Activated CD8-positive, alpha-beta memory T cell treated with anti-CD3 and anti-CD28 coated beads for 1 hour (primary cell): ENCODE measurements at places on chromosomes 4 and X.

GRCh38 chr4:186104890-186105646 is 564 bp downstream of the FAM149A start:
- no peak for DNase-seq

DNA sequence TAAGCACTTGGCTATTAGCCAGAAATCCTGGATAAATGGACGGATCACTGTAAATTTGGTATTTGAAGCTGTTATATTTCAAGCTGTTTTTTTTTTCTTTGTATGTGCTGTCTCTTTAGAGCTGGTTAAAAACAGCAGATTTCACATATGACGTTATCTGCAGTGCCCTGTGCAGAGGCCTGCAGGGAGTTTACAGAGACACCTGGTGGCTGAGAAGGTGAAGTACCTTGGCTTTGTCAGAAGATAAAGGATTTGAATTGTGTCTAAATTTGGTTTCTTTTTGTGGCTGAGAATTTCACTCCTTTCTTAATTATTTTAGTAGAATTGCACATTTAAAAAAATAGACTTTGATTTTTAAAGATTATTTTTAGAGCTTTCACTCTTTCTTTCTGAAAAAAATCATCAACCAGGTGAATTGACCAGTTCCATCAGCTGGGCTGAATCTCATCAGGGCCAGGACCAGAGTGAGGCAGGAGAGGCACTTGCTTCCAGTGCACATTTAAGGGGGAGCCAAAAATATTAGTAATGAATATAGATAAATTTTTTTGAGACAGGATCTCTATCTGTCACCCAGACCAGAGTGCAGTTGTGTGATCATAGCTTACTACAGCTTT is 9.6 kb upstream of the CHRNA9 start:
- no peak for DNase-seq

DNA sequence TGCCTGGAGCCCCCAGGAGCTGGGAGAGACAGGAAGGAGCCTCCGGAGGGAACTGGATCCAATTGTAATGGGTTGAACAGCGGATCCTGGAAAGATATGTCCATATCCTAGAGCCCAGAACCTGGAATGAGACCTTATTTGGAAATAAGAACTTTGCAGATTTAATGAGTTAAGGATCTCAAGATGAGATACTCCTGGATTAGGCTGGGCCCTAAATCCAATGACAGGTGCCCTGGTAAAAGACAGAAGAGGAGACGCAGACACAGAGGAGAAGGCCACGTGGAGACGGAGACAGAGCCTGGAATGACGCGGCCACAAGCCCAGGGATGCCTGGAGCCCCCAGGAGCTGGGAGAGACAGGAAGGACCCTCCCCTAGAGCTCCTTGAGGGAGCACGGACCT is 34.1 kb downstream of the P2RY8 start:
- DNase-seq, result no peak

- no peak for DNase-seq
Observed at GRCh38 chr4:113998079-113998478, 18.6 kb upstream of the ARSJ start.

- DNase-seq, result no peak
Observed at GRCh38 chr4:163201358-163201757, 34.7 kb upstream of the NAF1 start.

DNA sequence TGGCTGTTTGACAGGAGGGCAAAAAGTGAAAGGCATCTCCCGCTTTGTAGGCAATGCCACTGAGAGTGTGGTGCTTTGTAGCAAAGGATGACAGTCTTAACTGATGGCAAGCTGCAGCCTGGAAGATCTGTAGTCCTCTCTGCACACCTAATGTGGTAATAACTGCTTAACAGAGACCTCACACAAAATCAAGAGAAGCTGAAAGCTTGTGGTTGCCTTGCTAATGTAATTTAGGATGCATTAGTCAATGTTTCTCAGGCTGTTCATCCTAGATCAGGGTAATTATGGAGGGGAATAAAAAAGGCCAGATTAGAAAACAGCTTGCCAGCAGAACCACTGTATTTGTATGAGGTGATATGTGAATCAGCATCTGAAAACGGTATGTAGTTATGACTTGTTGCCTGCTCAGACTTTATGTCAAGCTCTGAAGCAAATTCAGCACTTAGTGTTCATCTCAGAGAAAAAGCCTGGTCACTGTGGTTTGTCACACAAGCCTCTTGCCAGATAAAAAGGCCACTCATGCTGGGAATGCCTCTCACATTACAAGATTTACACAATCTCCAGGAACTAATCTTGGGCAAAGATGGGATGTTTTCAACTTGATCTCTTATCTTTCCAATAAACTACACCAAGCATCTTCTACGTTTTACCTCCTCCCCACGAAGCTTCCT is 130.8 kb downstream of the ENOX2 start:
- no peak for DNase-seq

GRCh38 chr4:55366621-55367020 is 20.6 kb downstream of the SRD5A3 start:
- DNase-seq, result no peak

GRCh38 chr4:1983846-1984405 is 24.8 kb downstream of the NELFA start:
- no peak for DNase-seq

GRCh38 chrX:54994099-54994498 is at the start of gene PFKFB1:
TSS of gene PFKFB1 (minus strand) at chrX:54994188. CDS start at chrX:54994007, 181 bp downstream.
- no peak for DNase-seq
